Anterior cingulate cortex (tissue), 58 donors: ENCODE measurements at places on chromosomes 1 and 21.

DNA sequence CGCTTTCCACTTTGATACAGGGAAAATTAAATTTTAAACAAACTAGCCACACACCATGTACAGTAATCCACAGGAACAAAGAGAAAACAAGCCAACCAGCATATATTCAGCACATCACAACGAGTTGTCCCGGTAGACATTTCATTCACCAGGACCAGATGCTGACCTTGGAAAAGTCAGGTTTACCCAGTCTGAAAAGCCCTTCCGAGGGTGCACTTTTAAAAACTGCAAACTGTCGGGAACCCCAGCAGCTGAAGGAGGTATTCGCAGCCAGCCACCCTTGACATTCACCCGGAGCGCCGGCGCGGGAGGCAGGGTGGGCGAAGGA is 1.2 kb downstream of the MCOLN3 start:
- no peak for DNase-seq

GRCh38 chr1:43034195-43034658 is 75.6 kb upstream of the SLC2A1 start:
- no peak for DNase-seq

- no peak for DNase-seq
Observed at GRCh38 chr1:151553659-151554058, 13.6 kb downstream of the TUFT1 start.

DNA sequence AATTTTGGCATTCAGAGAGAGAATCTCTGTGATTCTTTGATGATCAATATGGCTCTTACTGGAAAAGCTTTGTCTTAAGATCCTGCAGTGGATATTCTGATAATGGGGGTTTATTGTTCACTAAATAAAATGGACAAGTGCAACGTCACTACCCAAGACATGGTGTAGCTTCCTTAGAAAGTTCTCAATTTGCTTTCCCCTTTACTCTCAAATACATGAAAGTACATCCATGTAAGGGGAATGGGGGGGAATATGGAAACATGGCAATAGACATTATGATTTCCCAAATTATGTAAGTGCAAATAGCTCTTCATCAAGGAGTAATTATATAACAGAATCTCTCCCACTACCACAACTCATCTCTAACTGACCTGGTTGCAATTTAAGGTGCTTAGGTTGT is 126.3 kb upstream of the DPYD start:
- DNase-seq, result no peak

GRCh38 chr1:39819091-39819812 is 30.6 kb upstream of the BMP8B start:
- DNase-seq, result no peak

DNA sequence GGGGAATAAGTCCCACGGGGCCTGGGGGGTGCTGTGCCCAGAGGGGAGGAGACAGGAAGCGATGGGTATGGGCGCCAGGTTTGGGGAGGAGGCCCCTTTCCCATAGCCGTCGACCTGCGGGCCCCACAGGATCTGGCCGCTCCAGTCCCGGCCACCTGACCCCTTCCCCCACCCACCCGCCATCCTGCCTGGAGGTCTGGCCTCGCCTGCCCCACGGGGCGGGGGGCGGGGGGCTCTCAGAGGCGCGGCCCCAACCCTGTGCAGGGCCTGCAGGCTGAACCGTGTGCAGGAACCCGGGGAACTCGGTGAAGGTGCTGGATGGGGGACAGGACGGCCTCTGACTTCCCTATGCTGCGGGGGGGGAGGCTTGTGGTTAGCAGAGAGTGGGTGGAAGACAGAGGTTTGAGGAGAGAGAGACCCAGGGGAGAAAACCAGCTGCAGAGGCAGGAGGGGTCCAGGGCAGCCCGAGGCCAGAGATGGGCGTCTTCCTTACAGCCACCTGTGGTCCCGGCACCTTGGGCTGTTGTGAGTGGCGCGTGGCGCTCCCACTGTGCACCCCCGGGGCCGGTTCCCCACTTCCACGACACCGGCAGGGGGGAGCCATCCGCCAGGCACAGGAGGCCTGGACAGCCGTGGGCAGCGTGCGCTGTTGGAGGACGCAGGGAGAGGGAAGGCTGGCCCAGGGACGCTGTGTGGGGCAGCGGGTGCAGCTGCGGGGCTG is 2.5 kb upstream of the TNFRSF18 start:
- DNase-seq, result no peak

DNA sequence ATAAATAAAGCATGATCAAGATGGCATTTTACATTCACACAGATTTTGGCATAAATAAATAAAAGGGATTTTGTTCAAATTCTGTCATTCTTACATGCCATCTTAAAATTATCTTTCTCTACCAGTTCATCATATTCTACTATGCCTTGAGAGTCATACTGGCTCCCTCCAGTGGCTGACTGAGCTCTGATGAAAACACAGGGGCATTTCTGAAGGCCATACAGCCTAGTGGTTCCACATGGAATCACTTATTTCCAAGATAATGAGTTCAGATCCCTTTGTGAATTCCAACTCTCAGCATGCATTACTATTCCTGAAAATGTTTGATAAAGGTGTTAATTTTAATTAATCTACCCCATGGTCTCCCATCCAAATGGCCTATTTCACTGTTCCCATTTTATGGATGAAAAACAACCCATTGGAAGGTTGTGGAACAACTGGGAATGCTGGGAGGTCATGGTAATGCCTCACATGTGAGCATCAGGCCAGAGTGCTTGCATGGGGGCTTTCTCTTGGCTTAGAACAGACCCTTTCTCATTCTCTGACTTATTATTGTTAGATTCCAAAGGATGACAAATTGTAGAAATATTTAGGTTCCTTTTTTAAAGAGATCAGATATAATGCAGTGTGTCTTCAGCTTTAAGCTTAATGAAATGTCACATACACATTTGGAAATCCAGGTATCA is 622.4 kb upstream of the PKN2 start:
- DNase-seq, result no peak

DNA sequence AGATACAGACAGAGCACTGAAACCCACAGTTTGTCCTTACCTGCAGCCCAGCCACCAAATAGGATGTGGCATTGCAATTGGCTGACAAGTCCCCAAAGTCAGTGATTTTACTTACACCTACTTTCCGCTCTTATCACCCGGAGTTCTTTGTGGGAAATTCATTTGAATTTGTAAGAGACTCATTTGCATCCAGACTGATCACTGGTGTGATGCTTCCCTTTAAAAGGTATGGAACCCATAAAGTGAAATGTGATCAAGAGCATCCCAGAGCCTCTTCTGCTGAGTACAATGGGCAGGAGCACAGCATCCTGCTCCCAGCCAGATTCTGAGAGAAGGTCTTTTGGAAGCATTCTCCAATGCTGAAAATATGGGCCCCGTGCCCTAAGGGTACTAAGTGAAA is 161.4 kb downstream of the DAB1 start:
- no peak for DNase-seq

- DNase-seq, result no peak
Observed at GRCh38 chr1:231138236-231138635, 23.6 kb upstream of the TRIM67 start.

DNA sequence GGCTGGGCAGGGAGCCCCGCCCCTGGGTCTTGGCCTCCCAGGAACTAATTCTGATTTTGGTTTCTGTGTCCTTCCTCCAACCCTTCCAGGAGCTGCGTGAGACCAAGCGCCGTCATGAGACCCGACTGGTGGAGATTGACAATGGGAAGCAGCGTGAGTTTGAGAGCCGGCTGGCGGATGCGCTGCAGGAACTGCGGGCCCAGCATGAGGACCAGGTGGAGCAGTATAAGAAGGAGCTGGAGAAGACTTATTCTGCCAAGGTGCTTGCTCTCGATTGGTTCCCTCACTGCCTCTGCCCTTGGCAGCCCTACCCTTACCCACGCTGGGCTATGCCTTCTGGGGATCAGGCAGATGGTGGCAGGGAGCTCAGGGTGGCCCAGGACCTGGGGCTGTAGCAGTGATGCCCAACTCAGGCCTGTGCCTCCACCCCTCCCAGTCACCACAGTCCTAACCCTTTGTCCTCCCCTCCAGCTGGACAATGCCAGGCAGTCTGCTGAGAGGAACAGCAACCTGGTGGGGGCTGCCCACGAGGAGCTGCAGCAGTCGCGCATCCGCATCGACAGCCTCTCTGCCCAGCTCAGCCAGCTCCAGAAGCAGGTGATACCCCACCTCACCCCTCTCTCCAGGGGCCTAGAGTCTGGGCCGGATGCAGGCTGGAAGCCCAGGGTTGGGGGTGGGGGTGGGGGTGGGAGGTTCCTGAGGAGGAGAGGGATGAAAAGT is 18.5 kb upstream of the SEMA4A start:
- DNase-seq, result no peak
